ENCODE measurements at places on chromosomes 5 and 9.

GRCh38 chr9:99222416-99223270, 561 bp downstream of the SEC61B start:
- no peak for DNase-seq

- DNase-seq: peak; percentile 40
Observed at GRCh38 chr5:100840789-100841188, 62.3 kb downstream of the ST8SIA4 start.

DNA sequence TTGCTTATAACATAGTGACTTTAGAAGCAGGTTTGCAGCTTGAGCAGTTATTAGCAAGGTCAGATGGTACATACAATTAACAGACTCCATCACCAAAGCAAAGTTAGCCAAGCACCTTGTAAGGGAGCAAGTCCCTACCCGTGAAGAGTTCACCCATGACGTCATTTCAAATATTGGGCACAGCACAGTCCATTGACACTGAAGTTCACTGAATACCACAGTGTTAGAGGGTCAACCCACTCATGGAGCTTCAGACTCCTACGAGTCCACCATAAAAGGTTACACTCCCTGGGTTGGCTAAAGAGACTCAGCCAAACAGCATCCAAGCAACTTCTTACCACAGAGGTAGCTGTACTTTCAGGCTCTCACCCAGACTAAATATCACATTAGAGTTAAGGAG, 77.5 kb downstream of the GALNT10 start:
- no peak for DNase-seq

GRCh38 chr5:178240341-178240741, 7.7 kb upstream of the PHYKPL start:
- DNase-seq: no peak

- DNase-seq: no peak
Observed at GRCh38 chr5:170301981-170302652, 4.5 kb upstream of the LCP2 start.

DNA sequence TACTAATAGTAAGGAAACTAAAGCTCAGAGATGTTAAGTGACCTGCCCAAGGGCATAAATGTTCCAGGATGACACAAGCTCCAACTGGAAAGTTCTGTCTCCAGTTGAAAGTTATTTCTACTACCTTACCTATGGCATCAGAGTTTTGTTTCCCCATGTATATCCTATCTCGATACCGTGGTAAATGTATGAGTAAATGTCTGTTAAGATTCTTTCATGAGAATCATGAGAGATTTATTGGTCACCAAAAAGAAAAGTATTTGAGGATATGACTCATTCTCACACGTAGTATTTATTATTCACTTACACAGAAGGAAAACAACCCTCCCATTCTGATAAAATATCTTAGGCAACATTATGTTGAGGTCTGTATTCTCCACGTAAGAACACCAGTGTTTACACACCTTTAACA, 11.1 kb upstream of the SHOC1 start:
- no peak for DNase-seq

DNA sequence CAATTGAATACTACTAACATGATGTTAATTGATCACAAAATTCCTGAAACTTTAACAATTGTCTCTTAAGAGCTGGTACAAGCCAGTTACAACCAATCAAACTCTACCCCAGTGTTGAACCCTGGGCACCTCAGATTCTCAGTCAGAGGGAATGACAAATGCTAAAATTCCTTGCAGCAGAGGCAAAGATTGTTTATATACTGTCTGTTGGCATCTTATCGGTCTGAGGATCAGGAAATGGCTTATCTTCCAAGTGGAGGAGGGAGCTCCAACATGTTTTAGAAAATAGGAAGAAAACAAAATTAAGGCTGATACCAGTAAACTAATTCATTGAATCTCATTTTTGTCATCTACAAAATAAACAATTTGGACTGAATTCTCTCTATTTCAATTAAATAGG, 527.8 kb upstream of the ZNF608 start:
- no peak for DNase-seq

DNA sequence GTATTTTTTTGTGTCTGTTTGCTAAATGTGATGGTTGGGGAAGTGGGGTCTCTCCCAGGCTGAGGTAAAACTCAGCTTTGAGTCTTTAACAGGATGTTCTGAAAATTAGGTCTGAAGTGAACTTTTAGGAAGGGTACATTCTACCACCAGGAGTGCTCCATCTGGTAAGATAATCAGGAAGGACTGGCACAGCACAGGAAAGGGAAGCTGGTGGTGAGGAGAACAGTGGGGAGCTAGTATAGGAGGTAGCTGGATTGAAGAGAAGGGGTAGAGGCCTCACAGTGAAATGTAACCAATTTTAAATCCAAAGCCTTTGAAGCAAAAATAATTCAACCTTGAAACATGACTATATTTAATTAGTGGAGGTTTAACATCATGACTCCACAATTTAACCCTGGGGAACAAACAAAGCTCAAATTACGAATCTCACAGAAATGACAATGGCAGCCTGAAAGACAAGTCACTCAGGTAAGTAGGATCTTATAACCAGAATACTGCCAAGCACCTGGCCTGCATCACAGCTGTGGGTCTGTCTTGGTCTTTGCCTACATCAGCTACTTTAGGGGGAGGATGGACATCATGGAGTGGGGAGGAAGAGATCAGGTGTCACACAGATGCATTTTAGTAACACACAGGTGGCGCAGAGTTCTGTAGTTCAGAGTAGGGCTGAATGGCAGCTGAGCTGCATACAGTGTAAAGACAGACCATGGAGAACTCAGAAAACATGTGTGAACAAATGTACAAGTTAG, 445.3 kb downstream of the DMRT2 start:
- DNase-seq: no peak

- no peak for DNase-seq
Observed at GRCh38 chr9:37941253-37941652, 37.3 kb upstream of the SLC25A51 start.

- DNase-seq: peak; percentile 40
Observed at GRCh38 chr5:78467752-78468357, 107.4 kb downstream of the SCAMP1 start.

- DNase-seq: no peak
Observed at GRCh38 chr5:72662305-72662704, 154.2 kb upstream of the TNPO1 start.

- DNase-seq: no peak
Observed at GRCh38 chr9:131841765-131842318, 102.0 kb upstream of the RAPGEF1 start.

GRCh38 chr5:124439609-124440008, 306.8 kb downstream of the ZNF608 start:
- no peak for DNase-seq

GRCh38 chr9:112551641-112552040, 65.0 kb downstream of the KIAA1958 start:
- no peak for DNase-seq

DNA sequence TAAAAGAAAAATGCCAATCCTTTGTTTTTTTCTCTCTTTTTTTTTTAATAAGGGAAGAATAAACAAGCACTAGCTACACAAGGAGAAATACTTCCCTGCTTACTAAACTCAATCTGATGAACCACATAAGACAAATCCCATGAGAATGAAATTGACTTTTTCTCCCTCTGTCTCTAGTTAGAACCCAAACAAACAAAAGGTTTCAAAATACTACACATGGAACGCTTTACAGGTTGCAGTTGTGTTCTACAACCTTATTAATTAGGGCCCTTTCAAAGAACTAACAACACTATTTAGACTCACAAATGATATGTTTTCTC, 124.5 kb downstream of the PDE4D start:
- no peak for DNase-seq

GRCh38 chr5:19608444-19609002, 379.5 kb downstream of the CDH18 start:
- no peak for DNase-seq

GRCh38 chr5:74250304-74251102, 390.0 kb downstream of the ENC1 start:
- DNase-seq: peak; percentile 30

GRCh38 chr5:76467216-76467615, 64.1 kb downstream of the IQGAP2 start:
- DNase-seq: no peak

DNA sequence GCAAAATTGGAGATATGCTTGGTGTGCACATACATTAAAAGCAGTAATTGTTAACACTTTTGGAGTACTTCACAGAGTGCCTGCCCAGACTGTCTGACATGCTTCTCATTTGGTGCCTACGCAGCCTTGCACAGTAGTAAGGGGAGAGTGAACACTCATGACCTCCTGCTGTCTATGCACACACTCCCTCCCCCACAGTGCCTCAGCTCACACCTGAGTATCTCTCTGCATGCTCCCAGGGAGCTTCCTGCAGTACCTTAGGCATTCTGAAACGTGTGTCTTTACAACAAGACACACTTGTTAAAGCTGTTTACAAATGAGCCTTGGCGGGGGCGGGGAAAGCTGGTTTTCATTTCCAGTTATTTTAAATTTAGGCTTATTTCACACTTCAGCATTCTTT, 18.0 kb downstream of the MAP3K1 start:
- DNase-seq: no peak

DNA sequence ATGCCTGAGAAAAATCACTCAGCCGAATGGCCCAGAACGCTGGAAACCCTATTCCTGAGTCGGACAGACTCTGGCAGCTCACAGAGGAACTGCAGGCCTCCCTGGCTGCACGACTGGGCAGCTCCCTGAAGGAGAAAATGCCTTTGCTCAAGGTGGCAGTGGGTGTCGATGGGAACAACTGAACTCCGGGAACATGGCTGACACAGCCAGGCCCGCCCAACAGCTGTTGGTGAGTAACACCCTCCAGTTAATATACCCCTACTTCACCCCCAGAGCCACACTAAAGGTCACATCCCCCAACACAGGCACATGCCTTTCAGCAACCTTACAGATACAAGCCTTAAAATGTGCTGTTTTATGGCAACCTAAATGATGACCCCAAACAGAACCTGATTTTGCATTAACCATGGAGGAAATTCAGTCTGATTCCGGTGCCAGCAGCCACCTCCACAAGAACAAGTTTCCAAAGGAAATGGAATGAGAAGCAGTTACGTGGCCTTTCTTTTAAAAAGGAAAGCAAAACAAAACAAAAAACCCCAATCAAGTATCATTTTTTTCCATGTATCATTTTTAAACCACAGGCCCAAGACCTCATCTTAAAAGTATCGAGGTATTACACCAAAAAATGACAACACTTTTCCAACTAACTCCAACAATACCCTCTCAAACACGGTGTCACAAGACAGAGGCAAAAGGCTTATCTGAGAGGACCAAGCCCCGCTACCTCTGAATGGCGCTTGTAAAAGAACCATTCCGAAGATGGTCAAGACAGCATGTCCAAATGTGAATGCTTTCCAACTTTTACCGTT, 3.1 kb downstream of the KLF9 start:
- no peak for DNase-seq

GRCh38 chr9:131731237-131731636, 8.6 kb downstream of the RAPGEF1 start:
- no peak for DNase-seq

- no peak for DNase-seq
Observed at GRCh38 chr5:136235321-136235720, 42.4 kb upstream of the SMIM32 start.

DNA sequence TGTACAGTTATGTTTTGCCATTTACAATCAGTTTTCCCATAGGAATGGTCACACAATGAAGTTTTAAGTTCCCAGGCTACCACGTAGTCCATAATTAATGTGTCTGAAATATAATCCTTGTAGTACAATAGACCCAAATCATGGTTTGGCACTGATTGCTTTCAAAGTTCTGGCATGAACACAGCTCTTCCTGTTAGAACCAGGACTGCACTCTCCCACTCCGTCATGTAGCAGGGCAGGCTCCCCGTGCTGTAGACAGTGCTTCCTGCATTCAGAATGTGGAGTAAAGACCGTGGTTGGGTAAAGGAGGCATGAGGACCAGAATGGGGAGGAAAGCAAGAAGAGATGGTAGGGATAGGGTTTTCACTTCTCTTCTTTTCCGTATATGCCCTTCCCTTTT, 4.0 kb downstream of the SEC61B start:
- no peak for DNase-seq

DNA sequence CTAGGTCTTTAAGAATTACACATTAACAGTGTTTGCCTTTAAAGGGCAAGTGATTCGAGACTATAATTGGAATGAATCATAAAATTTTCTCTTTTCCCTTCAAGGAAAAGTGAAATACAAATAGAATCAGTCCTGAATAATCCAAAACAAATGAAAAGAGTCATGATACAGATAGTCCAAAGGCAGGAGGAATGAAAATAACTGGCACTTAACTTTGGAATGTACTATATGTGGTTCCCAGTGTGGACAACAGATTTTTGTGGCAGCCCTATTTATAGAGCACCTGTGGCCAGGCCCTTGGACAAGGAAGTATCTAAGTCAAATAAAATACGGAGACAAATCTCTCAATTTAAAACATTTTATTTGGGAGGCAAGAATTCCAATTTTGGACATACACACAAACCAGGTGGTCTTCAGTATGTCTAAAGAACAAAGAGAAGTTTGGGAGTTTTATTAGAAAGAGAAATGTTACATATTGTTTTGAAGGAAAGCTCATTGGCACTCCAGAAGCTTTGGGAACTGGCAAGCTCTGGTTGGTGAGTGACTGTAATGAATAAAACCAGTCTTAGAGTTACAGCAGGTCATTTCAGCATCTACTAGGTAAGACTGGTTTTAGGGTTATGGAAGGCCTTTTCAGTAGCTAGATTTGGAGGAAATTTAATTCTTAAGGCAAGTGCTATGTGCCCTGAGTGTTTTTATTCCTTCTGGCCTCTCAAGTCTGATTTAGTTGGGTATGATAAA, 116.0 kb upstream of the PAM start:
- no peak for DNase-seq

DNA sequence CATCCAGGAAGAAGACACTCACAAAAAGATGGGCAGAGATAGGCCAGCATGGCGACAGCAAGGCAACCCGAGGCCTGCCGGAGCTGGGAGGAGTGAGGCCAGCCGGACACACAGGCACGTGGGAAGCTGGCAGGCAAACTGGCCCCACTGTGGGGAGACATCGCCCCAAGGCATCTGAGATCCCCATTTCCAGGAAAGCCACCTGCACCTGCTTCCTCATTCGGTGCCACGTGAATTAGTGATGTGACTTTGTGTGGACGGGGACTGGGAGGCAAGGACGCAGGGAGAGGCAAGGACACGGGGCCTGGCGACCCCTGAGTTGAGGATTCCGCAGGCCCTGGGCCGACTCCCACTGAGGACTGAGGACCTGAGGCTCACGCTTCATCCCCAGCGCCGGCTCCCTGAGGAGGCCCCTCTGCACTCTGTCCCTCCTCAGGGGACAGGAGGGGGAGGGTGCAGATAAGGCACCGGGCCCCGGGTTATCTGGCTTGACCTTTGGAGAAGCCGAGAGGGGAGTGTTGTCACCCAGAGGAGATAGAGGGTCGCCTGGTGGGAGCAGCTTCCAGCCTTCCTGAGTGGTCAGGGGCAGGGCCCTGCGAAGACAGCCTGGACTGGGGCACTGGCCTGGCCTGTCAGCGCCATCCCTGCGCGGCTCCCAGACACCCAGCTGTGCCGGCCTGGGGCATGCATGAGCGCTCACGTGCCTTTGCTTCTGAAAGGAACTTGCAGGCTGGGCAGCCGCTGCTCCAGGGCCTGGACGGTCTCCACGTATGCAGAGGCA, 39.7 kb downstream of the NDUFS6 start:
- no peak for DNase-seq
